PC-9 (cell line): ENCODE measurements at places on chromosomes 3 and 15.
A peak's percentile ranks its signal among the peaks of the same experiment; 100 is the strongest.

DNA sequence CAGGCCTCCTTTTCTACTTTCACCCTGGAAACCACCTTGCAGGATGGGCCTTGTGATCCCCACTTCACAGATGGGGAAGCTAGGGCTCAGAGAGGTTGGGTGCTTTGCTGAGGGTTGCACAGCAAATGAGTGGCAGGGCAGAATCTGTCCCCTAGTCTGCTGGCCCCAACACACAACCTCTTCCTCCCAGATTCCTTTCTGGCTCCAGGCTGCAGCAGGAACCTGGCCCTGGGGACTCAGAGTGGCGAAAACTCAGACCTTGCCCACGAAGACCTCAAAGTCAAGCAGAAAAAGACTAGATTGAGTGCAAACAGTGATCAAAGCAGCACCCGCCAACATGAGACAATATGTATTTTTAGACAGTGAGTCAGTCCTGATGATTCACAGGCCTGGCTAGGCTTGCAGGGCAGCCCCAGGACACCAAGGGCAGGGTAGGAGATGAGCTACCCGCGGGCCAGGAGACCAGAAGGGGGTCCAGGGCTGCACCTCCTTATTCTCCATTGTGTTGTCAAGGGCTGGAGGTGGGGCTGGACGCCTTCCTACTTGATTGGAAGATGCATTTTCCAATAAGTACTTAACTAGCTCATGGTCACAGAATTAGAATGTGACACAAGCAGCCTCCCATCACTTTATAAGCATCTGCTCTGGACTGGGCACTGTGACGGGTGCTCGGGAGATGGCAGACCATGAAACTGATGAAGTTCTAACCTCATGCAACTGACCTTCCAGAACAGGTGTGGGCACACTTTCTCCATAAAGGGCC lies 23.9 kb downstream of the GOLGA6L2 start:
- no peak overlapping the region for H3K4me3 ChIP-seq
- peak; percentile 4 for DNase-seq
- H3K27me3 ChIP-seq, result no peaks in the 10 kb centered on the region
- H3K4me1 ChIP-seq, result no peaks in the 10 kb centered on the region
- H3K36me3 ChIP-seq, result no peaks in the 10 kb centered on the region

DNA sequence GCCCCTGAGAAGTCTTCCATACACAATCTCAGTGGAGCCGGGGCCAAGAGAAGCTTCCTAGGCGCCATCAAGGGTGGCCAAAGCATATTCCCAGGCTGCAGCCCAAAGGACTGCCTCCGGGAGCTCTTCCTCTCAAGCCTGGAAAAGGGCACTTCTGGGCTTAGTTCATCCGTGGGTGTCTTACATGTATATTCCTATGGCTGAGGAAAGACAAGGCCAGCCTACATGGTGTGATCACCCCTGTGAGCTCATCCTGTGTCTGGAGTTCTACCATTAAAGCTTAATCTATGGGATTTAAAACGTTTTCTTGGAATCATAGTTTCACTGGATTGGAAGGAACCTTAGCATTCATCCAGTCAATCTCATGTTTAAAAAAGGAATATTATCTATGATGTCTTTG lies 21.9 kb upstream of the TIMP4 start:
- no peak overlapping the region for H3K4me3 ChIP-seq
- H3K27me3 ChIP-seq, result no peaks in the 10 kb centered on the region
- no peaks in the 10 kb centered on the region for H3K36me3 ChIP-seq
- peaks cover 24% of the 10 kb centered on the region for H3K4me1 ChIP-seq
- DNase-seq, result no peak
- no peak overlapping the region for H3K27ac ChIP-seq

DNA sequence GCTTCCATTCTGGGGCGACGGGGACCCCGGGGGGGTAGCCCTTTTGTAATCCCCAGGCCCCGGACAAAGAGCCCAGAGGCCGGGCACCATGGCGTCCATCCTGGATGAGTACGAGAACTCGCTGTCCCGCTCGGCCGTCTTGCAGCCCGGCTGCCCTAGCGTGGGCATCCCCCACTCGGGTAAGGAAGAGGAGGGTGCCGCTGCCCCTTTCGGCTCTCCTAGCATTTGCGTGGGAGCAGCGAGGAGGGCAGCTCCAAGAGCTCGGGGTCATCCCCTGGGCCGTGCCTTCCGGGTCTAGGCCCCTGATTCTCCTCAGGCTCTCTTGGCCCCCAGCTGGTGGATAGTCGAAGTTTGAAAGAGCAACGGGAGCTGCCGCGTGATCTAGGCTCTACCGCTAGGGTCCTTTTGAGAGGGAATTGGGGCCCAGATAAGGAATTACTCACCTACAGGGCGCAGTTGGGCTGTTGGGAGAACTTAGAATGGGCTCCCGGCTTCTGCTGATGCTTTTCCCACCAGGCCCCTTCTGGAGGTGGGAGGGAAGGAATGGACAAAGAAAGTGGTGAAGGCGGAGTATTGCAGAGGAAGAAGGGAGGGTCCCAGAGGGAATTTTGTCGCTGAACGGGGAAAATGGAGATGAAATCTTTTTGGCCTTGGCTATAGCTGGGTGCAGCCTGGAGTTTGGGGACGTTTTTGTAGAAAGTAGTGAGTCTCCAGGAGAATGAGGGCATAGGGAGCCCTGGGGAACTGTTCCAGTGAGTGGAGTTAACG lies 615 bp downstream of the VPS18 start:
- H3K27ac ChIP-seq, result peak overlapping the region; percentile 73
- peak; percentile 47 for DNase-seq
- peaks cover 20% of the 10 kb centered on the region for H3K4me1 ChIP-seq
- H3K4me3 ChIP-seq, result peak overlapping the region; percentile 94
- H3K27me3 ChIP-seq, result no peaks in the 10 kb centered on the region

DNA sequence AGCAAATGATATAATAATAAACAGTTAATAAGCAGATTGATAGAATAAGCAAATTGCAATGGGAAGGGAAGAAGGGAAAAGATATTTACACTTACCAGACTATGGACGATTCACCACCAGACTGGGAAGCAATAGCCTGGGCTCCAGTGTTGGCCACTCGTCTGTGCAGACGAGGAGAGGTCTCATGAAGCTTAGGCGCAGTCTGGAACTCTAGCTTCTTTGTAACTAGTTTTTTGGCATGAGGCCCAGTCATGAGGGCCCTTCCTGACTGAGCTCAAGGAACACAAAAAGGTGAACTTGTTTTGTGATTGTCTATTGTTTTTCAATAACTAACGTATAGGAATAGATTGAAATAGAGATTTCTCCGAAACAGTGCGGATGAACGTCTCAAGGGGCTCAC lies 63.3 kb upstream of the GATM start:
- H3K4me3 ChIP-seq, result no peak overlapping the region
- H3K4me1 ChIP-seq, result peaks cover 21% of the 10 kb centered on the region
- H3K27me3 ChIP-seq, result no peaks in the 10 kb centered on the region
- no peak overlapping the region for H3K27ac ChIP-seq

DNA sequence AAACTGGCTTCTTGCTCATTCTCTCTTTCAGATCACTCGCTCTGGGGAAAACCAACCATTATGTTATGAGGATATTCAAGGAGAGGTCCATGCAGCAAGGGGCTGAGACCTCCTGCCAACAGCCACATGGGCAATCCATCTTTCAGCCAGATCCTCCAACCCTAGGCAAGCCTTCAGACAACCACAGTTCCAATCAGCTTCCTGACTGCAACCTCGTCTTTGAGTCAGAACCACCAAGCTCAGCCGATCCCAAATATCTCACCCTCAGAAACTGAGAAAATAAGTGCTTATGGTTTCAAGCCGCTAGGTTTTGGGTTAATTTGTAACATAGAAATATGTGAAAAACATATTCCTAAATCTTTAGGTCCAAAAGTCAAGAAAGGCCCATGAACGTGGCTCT lies 10.3 kb downstream of the LDHAL6B start:
- H3K4me3 ChIP-seq, result no peak overlapping the region
- DNase-seq, result no peak
- H3K4me1 ChIP-seq, result no peaks in the 10 kb centered on the region

GRCh38 chr15:71658827-71659729 lies 151.3 kb upstream of the NR2E3 start:
- H3K27ac ChIP-seq, result no peak overlapping the region
- no peaks in the 10 kb centered on the region for H3K4me1 ChIP-seq
- H3K36me3 ChIP-seq, result no peaks in the 10 kb centered on the region
- no peaks in the 10 kb centered on the region for H3K27me3 ChIP-seq
- DNase-seq, result no peak
